ENCODE measurements at places on chromosomes 16 and 17. TPM values are rescaled to one million over a fixed set of nuclear protein-coding genes. Genes with fewer than 3 reads are reported as not detected.

CCT6B gene
- 4.4 TPM for total RNA-seq

TLCD2 gene
- 1.6 TPM for total RNA-seq

FNDC8 gene
- not detected for total RNA-seq

UTP4 gene
- total RNA-seq, result 41.0 TPM

KRT38 gene
- not detected for total RNA-seq

CRYM gene
- total RNA-seq, result 0.14 TPM

ITGB3 gene
- 65.9 TPM for total RNA-seq

Measured in epithelial cell of proximal tubule (primary cell).